A549 (cell line): ENCODE measurements at places on chromosomes 4 and X.

DNA sequence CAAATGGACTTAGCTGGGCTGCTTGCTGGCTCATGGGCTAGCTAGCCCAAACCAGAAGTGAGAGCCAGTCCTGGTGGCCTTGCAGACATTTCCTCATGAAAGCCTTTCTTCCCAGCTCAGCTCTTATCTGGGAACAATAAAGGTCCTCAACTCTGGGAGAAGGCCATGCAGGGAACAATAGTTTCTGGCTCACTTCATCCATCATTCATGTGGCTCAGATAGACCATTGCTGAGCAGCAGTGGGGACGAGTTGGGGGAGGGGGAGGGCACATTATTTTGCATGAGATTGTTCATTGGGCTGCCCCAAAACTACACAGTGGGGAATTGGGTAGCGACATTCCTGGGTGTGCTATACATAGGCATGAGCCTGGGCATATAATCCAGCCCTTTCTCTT lies 47.6 kb downstream of the NHSL2 start:
- DNase-seq = no peak

DNA sequence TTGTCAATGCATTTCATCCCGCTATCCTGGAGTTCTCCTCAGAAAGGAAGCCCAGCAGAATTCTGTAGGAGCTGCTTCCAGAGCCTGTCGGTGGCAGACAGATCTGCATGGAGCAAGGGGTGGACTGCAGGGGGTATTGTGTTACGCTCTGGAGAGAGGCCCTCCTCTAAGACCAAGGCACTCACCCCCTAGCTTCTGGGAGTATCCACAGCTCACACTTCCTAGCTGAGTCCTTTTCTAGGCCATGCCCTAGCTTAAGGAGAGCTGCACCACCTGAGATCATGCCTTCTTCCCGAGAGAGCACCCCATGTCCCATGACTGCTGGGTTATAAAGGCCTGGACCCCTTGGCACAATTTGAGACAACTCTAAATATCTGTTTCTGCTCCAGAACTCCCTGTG lies 39.1 kb downstream of the MTNR1A start:
- no peak for DNase-seq

DNA sequence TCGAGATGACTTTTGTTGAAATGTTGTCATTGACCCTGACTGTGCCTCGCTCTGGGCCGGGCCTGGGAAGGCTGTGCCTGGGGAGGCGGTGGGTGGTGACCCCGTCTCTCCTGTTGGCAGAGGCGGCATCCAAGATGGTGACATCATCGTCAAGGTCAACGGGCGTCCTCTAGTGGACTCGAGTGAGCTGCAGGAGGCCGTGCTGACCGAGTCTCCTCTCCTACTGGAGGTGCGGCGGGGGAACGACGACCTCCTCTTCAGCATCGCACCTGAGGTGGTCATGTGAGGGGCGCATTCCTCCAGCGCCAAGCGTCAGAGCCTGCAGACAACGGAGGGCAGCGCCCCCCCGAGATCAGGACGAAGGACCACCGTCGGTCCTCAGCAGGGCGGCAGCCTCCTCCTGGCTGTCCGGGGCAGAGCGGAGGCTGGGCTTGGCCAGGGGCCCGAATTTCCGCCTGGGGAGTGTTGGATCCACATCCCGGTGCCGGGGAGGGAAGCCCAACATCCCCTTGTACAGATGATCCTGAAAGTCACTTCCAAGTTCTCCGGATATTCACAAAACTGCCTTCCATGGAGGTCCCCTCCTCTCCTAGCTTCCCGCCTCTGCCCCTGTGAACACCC lies 36.4 kb downstream of the HTRA3 start:
- DNase-seq = no peak

DNA sequence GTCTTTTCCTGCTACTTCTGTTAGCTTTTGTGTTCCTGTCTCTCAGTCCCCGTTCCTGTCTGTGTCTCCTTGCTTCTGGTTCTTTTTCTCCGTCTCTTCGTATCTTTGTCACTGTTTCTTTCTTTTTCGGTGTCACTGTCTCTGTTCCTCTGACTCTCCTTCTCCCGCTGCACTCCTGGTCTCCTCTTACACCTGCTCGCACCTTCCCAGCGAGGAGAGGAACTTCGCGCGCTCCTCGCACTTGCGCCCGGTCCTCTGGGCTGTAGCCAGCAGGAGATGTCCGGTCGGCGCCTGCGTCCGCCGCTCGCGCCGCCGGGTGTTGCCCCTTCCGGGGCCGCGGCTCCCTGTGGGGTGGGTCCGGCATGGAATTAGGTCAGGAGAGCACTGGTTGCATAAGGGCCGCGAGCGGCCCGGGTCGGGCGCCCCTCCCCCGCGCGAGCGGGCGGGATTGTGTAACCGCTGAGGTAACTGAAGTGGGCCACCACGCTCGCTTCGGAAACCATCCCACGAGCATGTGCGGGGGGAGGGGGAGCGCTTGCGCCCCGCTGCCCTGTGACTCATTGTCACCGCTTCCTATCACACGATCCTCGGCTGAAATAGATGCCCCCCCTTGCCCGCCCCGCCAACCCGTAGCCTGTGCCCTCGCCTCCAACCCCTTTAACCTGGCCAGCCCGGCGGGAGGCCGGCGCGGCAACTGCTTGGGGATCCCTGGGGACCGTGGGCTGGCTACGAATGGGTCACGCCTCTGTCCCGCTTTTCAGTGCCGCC lies 1.6 kb downstream of the LONRF3 start:
- DNase-seq = peak; percentile 71
